Prostate gland (tissue), 2 donors: ENCODE measurements at places on chromosomes 5 and 9. TPM values are rescaled to one million over a fixed set of nuclear protein-coding genes. Genes with fewer than 3 reads are reported as not detected.

The SMC5 gene
- 28.7 TPM for total RNA-seq

GRCh38 chr9:106092083-106092482 lies 397.7 kb downstream of the TMEM38B start:
- no peak for DNase-seq

DNA sequence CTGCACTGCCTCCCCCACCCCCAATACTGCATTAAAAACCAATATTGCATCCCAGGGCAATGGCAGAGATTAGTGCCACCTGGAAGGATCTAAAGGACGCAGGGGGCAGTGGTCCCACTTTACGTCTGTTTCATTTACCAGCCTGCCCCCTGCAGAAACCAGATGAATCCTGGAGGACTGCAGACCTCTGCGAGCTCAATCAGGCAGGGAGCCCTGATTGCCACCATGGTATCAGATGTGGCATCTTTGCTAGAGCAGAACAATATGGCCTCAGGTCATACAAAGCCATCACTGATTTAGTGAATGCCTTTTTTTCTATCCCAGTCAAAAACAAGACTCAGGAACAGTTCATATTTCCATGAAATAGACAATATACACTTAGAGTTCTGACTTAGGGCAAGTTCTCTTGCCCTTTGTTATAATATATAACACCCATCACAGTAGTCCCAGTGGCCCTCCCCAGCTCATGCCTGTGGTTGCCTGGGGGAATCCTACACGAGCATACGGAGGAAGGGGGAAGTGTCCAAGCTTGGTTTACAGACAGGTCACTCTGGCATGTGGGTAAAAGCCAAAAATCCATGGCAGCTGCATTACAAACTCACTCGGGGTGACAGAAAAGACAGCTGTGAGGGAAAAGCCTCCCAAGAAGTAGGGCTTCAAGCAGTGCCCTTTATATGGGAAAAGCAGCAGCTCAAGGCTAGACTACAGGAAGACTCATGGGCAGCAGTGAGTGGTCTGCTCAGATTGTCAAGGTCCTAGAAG lies 85.1 kb downstream of the MED27 start:
- DNase-seq = no peak

- no peak for DNase-seq
Measured at GRCh38 chr5:169599451-169599850, 15.9 kb downstream of the SPDL1 start.

GRCh38 chr9:79353856-79354520 lies 217.8 kb upstream of the TLE4 start:
- no peak for DNase-seq

GRCh38 chr5:158874792-158875191 lies 224.9 kb downstream of the EBF1 start:
- no peak for DNase-seq

GRCh38 chr5:116847960-116848359 lies 273.3 kb upstream of the SEMA6A start:
- no peak for DNase-seq

GRCh38 chr9:77847059-77847499 lies 184.5 kb downstream of the GNAQ start:
- DNase-seq = no peak

The SARDH gene
- 6.7 TPM for total RNA-seq

DNA sequence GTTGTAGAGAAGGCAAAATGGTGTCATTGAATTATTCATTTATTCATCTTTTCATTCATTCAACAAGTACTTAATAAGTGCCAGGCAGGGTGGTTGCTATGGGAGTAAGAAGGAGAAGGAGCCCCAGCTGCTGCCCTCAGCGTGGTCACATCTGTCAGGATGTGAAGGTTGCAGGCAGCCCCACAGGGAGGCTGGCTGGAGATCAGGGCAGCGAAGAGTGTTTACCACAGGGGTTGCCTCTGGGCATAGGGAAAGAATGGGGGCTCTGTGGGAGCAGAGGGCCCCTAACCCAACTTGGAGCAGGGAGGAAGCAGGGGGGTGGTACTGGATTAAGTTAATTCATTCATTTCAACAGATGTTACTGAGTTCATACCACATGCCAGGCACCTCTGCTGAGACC lies 6.0 kb downstream of the PCDH12 start:
- no peak for DNase-seq

DNA sequence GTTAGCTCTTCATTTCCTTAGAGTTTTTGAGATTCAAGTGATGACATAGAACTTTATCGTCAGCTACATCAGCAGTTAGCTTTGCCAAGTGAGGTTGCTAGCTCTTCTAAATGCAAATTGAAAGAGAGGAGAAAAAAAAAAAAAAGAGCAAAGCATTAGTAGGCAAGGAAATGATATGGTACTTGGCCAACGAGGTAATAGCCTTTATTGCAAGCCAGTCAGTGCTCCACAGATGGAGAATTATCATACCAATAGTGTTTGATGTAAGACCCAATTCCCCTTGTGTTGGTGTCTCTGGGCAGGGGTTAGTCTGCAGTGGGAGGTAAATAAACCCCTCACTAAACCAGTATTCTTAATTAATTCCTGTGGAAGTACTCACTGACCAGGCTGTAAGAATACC lies 992.1 kb downstream of the PTPRD start:
- no peak for DNase-seq

DNA sequence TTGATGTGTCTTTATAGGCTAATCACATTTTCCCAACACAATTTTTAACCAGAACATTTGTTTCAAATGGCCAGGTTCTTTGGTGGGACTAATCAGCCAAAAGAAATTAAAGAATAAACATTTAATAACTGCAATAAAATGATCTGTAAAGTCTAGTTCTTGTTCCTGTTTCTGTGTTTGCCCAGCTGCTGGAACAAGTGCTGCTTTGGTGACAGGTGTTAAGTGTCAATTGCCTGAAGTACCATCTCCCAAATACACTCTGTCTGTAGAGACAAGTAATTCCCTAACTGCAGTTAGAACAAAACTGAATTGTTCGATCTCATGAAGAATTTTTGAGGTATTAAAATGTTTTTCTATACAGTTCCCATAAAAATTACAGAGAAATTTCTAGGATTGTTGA lies 402.3 kb upstream of the CHD1 start:
- no peak for DNase-seq

The ARL14EPL gene
- not detected for total RNA-seq

GRCh38 chr5:90307782-90308181 lies 101.8 kb downstream of the CETN3 start:
- no peak for DNase-seq

DNA sequence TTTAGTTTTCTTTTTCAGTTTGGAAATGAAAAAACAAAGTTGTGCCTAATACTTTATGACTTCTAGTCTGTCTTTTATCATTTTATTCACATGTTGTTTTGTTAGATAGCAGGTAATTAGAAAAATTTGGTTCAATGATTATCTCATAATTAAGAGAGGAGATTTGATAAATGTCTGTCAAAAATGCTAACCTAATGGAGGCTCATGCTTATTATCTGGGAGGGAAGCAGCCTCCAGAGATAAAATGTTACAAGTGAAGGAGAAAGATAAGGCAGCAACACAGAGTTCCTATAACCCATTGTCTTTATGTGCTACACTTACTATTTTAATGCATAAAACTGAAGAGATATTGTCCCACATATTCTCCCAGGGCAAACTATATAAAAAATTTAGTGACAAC lies 53.5 kb downstream of the SLC27A6 start:
- DNase-seq = no peak

DNA sequence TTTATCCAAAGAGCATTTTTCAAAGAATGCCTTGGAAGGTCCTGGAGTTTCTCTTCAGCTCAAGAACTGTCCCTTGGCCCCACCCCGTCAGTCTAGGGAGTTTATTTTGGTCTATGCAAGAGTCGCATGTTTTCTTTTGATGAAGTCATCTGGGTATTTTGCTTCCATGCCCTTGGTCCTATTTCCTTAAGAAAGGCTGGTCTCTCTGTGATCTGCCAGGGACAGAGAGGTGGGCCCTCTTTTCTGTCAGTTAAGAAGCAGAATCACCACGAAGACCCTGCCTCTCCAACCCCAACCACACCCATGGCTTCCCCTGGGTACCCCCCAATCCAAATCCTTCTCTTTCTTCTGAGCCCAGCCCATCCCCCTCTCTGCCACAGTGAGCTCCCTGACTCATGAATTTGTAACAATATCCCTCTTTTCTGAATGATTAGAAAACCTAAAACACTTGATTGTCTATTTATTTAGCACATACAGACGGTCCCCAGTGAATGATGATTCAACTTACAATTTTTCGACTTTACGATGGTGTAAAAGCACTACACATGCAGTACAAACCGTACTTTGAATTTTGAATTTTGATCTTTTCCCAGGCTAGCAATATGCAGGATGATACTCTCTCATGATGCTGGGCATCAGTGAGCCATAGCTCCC lies 163.5 kb upstream of the ADRA1B start:
- DNase-seq = no peak

- DNase-seq = no peak
Measured at GRCh38 chr5:155136216-155136850, 122.8 kb downstream of the KIF4B start.

DNA sequence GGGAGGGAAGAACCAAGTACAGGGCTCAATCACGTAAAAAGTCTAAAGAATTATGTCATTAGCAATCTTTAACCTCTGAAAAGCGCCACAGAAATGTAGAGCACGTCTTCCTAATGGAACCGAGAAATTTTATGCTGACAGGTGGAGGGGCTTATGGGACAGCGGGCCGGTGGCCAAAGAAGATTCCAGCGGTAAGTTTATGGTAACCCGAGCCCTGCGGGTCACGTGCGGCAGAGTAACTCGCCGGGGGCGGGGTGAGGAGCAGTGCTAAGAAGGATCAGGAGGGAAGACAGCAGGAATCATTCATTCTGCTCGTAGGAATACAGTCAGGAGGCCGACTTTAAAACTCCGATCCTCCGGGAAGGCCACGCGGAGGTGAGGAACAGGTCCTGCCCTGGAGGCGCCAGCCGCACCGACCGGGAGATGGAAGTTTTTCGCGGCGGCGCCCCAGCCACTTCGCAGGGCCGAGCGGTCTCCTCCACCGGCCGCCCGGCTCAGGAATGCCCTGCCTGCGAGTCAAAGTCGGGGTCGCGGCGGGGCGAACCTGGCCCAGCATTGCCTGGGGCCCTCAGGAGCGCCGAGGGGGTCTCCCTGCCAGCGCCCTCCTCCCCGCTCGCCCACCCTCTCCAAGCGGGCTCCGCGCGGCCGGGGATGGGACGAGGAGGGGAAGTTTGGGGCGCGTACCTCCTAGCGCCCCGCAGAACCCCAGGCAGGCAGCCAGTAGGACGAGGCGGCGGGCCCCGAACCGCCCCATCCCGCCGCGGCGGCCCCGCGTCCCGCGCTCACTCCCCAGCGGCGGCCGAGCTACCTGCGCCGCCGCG lies 101.8 kb downstream of the ESM1 start:
- DNase-seq = peak; percentile 57

GRCh38 chr9:70902171-70902570 lies 219.2 kb downstream of the TRPM3 start:
- no peak for DNase-seq

The WNT8A gene
- 1.1 TPM for total RNA-seq

GRCh38 chr9:136565086-136565714 lies 19.4 kb upstream of the NOTCH1 start:
- no peak for DNase-seq

The CCDC171 gene
- total RNA-seq = 7.6 TPM

- no peak for DNase-seq
Measured at GRCh38 chr5:149675610-149676201, 54.4 kb upstream of the PPARGC1B start.

The ADAMTS12 gene
- total RNA-seq = 0.09 TPM

GRCh38 chr5:115458416-115458815 lies 86.2 kb downstream of the FEM1C start:
- DNase-seq = no peak

DNA sequence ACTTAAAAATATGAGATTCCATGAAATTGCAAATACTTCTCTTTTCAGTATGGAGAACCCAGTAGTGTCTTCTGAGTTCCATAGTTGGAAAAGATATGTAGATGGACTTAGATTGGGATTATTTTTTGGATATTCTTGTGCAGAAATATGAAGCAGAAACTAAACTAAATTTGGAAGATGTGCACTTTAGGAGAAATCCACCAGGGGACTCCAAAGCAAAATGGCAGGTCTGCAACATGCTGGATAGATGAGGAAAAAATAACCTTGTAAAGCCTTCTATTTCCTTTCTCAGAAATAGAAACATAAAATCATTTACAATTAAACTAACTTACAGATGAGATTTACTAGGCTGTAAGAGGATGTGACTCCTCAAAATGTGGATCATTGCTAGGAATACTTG lies 49.2 kb upstream of the MINAR2 start:
- no peak for DNase-seq

- DNase-seq = no peak
Measured at GRCh38 chr9:27540502-27540901, 10.9 kb upstream of the MOB3B start.

The MTAP gene
- total RNA-seq = 33.5 TPM

DNA sequence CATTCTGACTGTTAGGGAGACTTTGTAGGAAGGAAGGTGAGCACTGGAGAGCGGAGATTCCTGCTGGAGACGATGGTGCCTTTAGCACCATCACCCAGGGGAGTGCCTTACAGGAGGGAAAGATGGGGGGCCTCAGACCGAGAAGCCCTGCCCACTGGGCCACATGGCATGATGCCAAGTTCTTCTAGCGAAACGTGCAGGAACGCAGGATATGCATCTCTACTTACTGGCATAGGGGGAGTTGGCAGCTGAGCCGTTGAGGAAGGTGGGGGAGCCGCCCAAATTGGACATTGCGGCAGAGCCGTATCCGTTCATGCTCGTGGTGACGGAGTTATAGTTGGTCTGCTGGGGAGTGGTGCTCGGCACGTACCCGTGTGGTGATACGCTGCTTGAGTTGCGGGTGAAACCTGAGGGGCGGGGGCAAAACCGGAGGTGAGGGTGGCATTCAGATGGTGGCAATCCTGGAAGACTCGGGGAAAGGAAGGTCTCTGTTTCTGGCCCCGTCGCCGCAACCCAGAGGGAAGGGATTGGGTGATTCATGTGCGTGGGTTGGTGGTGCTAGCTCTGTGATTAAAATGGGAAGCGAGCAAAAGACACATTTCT lies 387.7 kb downstream of the EBF1 start:
- no peak for DNase-seq

DNA sequence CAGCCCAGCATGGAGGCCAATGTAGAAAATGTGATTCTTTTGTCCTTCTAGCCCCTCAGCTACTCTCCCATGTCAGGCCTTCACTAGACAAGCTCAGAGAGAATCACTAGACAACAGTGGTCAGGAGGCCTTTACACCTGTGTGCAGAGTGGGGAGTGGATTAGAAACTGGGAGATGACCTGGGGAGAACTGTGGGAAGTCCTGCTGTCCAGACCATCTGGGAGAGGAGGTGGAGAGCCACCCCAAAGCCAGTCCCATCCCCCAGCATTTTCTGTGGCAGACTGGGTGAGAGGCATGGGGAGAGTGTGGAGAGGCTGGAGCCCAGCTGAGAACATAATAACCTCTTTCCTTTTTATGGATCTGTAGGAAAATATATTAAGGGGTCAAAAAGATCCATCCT lies 452.0 kb upstream of the DMAC1 start:
- DNase-seq = no peak
